ENCODE measurements at places on chromosomes 6 and 20.
A peak's percentile ranks its signal among the peaks of the same experiment; 100 is the strongest.

DNA sequence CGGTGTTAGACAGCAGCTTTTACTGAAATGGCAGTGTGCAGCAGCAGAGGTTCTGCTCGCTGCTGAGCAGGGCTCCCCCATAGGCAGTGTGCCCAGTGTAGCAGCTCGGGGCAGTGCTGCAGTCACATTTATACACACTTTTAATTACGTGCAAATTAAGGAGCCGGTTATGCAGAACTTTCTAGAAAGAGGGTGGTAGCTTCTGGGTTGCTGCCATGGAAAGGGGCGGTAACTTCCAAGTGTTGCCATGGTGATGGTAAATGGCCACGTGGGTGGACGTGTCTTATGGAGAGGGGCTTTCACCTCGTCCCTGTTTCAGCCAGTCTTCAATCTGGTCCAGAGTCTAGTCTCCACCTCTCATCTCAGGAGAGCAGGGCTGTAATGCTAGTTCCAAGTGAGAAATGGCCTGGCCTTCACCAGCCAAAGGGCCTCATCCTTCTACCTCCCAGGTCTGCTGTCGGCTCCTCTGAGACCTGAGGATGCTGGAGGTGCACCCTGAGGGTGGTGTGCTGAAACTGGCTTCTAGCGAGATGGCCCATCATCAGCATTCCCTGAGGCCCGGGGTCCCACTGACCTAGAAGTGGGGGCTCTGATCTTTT lies 180.5 kb upstream of the PMEPA1 start:
- no peak for DNase-seq

- no peak for DNase-seq
Observed at GRCh38 chr6:116616737-116617053, 416 bp downstream of the RSPH4A start.

- no peak for DNase-seq
Observed at GRCh38 chr20:44430270-44431065, 45.2 kb upstream of the TTPAL start.

GRCh38 chr6:106448000-106448426 lies 87.5 kb downstream of the CRYBG1 start:
- no peak for DNase-seq

- peak; percentile 34 for DNase-seq
Observed at GRCh38 chr6:130843575-130844320, 16.5 kb downstream of the SMLR1 start.

DNA sequence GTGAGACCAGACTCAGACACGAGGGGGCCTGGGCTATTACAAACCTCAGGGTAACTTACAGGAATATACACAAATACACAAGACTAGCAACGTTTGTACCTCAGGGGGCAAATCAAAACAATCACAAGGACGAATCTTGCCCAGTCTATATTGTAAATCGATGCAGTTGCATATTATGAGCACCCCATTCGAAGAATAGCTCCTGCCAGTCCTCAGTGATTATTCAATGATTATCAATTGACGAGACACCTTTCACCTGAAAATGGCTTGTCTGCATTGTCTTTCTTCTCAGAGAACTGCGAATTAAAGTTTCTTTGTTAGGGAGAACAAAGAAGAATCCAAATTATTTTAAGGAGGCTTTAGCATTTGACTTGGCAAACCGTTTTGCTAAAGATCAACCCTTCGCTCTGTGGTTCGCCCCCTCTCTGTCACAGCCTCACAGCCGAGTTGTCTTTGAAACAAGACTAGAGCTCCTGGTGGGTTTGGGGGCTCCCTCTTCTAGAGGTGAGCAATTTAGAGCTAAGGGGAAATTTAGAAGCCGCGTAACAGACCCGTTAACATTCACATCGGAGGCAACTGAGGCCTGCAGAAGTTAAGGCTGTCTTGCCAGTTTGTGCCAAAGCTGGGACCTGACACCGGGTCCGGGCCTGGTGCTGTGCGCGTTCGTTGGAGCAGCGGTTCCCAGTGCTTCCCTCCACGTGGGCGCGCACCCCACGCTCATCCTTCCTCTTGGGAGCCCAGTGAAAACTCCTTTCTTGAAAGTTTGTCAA lies 24.9 kb upstream of the MAP3K7 start:
- no peak for DNase-seq

GRCh38 chr6:101722991-101723579 lies 329.6 kb downstream of the GRIK2 start:
- peak; percentile 90 for DNase-seq

- DNase-seq = no peak
Observed at GRCh38 chr6:158158123-158158522, 9.9 kb downstream of the SERAC1 start.

- DNase-seq = no peak
Observed at GRCh38 chr6:19086480-19086879, 699.3 kb downstream of the RNF144B start.

- DNase-seq = no peak
Observed at GRCh38 chr20:51934301-51935002, 132.1 kb upstream of the SALL4 start.

DNA sequence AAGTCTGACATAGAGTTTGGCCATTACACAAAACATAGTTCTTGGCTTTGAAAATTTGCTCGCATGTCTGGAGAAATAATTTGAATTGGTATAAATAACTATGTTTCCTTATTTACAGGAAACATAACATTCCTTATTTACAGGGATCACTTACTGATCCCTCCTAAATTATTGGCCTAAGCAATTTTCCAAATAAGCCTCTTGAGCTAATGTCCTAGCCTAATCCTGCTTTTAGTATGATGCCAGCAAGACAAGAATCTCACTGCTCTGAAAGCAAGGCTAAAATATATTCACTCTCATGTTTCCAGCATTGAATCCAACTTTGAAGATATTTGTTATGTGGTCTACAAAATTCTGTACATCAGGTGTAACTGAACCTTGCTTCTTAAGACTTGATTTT lies 4.1 kb upstream of the TBC1D32 start:
- DNase-seq = no peak

GRCh38 chr6:162626869-162627268 lies 100.7 kb downstream of the PRKN start:
- no peak for DNase-seq

GRCh38 chr6:11947575-11947974 lies 64.5 kb upstream of the HIVEP1 start:
- DNase-seq = no peak

DNA sequence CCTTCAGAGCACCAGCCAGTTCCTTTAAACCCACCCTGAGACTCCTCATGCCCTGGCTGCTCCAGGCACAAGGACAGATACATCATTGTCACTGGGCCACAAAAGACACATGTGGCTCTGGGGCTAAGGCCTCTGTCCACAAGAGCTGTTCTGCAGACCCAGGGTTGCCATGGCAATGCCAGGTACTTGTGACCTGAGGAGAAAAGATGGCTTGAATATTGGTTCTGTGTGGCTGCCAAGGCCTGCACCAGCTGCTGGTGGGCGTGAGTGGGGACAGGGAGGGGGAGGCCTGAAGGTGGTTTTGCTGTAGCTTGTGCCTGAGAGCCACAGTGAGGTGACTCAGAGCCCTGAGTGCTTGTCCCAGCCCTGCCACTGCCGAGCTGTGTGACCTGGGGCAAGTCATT lies 31.8 kb downstream of the SAYSD1 start:
- no peak for DNase-seq

- DNase-seq = no peak
Observed at GRCh38 chr6:69601132-69601531, 195.7 kb downstream of the LMBRD1 start.

DNA sequence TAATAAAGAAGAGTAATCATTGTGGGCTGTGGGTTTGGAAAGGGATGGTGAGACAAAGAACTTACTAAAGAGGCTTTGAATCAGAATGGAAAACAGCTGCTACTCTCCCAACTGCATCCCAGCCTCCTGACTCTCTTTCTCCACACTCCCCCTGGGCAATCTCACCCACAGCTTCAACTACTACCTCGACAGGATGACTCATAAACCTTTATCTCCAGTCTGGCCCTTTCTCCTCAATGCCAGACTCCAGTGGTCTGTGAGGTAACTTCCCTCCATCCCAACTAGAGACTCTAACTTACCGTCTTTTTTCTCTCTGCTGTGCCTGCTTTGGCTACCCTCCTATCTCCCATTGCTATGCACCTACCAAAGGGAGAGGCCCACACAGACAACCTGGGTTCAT lies 135.3 kb upstream of the RREB1 start:
- DNase-seq = no peak

DNA sequence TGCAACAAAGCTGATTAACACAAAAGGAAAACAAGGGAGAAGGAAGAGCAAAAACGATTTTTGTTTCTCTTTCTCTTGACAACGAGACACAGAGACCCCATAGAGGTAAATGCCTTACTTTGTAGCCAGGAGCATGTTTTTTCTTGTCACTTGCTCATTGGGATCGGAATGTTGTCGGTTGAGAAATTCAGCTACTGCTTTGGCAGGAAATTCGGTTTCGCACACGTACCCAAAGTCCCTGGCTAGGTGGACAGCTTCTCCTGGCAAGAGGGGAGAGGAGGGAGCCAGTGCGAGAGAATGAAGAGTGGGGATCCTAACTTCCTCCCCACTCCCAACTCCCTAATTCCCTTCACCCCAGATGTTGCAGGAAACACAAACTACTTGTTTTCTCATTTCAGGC lies 14.5 kb downstream of the TFAP2A start:
- no peak for DNase-seq

- DNase-seq = peak; percentile 35
Observed at GRCh38 chr6:75932067-75932466, 140.4 kb downstream of the IMPG1 start.

- peak; percentile 42 for DNase-seq
Observed at GRCh38 chr6:13472099-13472498, 15.3 kb downstream of the GFOD1 start.

GRCh38 chr6:28515676-28516075 lies at the start of gene GPX6:
Gene GPX6, minus strand, starts transcription at chr6:28515793. Its CDS starts 50 bp downstream, at chr6:28515743.
- DNase-seq = no peak

- DNase-seq = no peak
Observed at GRCh38 chr20:6074145-6074561, 20.3 kb upstream of the LRRN4 start.

GRCh38 chr20:57680131-57680716 lies 29.6 kb downstream of the PMEPA1 start:
- no peak for DNase-seq

- DNase-seq = peak; percentile 54
Observed at GRCh38 chr6:127343809-127344659, 625 bp upstream of the ECHDC1 start.

GRCh38 chr6:139262519-139263300 lies 29.1 kb downstream of the TXLNB start:
- DNase-seq = no peak

DNA sequence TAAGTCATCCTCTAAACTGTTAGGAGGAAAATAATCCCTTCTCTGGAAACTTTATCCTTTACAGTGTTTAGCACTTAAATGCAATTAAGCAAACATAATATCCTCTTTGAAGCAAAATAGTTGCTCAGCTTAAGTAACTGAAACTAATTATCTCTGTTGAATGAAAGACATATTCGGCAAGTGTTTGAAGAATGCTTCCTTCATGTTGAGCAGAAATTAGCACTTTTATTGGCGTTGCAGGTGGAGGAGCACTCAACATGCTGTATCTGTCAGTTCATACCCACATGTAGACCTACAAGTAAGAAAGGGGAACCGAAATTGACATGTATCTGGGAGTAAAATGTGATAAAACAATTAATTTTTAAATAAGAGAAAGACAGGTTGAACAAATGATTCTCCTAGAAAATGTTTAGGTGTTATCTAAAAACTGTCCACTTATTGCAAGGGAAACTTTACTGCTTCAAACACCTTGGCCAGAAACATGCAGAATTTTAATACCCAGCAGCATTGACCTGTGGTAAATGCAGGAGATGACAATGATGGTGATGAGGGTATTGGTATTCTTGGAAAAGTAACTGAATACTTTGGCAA lies 987.0 kb upstream of the MAP3K7 start:
- DNase-seq = no peak

DNA sequence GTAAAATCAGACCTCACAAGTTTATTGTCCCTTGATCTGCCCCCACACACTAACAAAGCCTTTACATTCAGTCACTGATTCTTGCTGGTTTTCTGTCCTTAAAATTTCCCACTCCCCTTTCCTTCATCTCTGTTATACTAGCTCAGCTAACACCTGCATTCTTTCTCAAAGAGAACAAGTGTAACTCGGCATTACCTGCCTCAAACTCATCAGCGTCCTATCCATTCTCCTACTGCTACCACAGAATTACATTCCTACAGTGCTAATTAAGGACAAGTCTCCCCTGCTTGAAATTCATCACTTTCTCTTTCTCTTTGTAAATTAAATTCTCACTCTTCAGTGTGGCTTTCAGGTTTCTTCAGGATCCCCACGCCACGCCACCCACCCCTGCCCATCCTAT lies 773.2 kb downstream of the FRK start:
- DNase-seq = no peak

DNA sequence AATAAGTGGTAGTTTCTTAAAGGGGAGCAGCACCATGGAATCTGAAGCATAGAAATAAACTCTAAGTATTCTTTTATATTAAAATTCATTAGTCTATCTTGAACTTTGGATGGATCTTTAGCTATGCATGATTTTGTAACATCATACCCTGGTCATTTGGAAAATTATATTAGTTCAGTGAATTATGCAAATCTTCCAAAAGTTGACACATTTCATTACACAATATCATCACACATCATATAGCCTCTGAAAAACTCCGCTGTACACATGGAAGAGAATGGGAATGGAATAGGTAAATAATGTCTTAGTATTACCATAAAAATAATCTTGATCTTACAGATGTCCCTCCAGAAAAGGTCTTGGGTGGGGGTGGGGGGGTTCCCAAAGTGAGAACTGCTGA lies 96.1 kb downstream of the ATXN1 start:
- no peak for DNase-seq

DNA sequence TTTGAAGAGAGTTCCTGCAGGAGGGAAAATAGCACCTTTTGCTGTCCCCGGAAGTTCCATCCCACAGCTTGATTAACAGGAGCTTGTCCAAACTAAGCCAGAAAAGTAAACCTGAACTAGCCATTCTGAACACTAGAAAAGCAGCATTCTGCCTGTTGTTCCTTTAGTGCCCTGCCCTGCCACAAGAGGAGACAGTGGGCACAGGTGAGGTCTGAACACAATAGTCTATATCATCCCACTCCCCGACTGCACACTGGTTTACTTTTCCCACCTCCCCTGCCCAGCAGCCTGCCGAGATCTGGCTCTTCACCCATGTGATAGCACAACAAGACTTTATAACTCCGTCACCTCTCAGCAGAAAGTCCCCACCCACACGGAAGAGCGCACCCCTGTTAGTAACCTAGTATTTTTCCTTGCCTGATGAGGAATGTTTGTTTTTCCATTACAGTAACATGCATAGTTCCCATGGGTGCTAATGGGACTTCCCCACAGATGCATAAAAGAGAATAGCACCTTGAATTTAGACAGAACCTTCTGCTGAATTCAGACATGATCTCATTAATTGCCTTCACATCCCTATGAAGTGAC lies 59.7 kb downstream of the TFAP2A start:
- DNase-seq = no peak

DNA sequence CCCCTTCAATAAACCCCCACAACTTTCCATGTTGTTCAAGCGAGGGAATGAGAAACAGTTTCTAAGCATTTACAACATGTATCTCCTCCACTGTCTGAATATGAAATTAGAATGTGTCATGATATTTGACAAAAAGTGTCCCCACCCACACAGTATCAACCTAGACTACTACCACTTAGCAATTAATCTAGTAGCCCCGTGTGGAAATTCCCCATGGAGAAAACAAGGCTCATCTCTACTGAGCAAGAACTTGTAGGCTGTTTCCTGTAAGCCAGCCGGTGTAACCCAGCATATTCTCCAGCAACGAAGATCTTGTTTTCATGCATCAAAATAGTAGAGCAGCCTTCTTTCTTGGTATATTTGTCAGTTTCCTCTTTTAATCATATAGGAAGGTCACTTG lies 115.0 kb downstream of the IRF4 start:
- DNase-seq = no peak

Measured in foreskin fibroblast (primary cell).